ENCODE measurements at places on chromosomes 5 and 9. TPM values are rescaled to one million over a fixed set of nuclear protein-coding genes. Genes with fewer than 3 reads are reported as not detected.

DNA sequence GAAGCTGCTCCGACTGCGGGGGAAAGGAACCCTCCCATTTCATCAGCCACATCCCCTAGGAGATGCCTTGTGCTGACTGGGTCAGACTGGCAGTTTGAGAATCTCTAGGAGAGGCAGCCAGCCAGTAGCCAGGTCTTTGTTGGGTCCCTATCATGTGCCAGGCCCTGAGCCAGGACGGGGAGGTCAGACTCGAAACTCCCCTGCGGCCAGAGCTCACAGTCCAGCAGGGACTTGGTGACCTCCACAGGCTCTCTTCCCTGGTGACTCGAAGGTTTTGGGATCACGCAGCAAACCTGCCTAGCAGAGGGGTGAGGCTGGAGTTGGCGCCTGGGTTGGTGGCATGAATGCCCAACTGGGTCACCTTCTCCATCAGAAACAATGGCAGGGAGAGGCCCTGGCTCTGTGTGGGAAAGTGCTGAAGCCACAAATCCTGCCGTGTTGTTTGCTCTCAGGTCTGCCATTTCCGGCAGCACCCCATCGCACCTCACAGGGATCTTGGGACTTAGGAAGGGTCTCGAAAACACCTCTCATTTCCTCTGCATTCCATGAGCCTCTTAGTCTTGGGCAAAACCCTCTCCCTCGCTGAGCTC lies 14.4 kb upstream of the ORM1 start:
- H3K27me3 ChIP-seq = no peaks in the 10 kb centered on the region
- no peaks in the 10 kb centered on the region for H3K36me3 ChIP-seq
- H3K4me1 ChIP-seq = peaks cover 4% of the 10 kb centered on the region
- H3K4me3 ChIP-seq = no peak overlapping the region
- no peak for DNase-seq

DNA sequence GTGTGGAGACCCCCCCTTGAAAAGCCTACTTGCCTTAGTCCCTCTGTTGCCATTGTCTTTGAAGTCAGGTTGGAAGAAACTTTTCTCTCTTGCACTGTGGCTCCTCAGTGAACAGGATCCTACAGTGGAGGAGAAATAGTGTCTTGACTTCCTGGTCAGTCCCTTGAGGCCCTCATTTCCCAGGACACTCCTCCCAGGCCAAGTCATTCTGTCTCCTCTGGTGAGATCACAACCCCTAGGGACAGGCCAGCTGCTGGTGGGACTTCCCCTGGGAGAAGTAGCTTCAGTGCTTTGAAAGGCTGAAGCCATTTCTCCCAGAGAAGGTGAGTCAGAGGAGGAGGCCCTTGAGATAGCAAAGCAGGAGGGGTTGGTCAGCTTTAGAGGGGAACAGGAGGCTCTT lies 10.1 kb upstream of the GRIA1 start:
- H3K4me3 ChIP-seq = no peak overlapping the region
- no peaks in the 10 kb centered on the region for H3K4me1 ChIP-seq
- H3K36me3 ChIP-seq = no peaks in the 10 kb centered on the region

GRCh38 chr5:57903458-57903857 lies 420.8 kb upstream of the ACTBL2 start:
- H3K27ac ChIP-seq = no peak overlapping the region
- peaks cover 3% of the 10 kb centered on the region for H3K27me3 ChIP-seq
- no peak overlapping the region for H3K4me3 ChIP-seq
- no peaks in the 10 kb centered on the region for H3K36me3 ChIP-seq

DNA sequence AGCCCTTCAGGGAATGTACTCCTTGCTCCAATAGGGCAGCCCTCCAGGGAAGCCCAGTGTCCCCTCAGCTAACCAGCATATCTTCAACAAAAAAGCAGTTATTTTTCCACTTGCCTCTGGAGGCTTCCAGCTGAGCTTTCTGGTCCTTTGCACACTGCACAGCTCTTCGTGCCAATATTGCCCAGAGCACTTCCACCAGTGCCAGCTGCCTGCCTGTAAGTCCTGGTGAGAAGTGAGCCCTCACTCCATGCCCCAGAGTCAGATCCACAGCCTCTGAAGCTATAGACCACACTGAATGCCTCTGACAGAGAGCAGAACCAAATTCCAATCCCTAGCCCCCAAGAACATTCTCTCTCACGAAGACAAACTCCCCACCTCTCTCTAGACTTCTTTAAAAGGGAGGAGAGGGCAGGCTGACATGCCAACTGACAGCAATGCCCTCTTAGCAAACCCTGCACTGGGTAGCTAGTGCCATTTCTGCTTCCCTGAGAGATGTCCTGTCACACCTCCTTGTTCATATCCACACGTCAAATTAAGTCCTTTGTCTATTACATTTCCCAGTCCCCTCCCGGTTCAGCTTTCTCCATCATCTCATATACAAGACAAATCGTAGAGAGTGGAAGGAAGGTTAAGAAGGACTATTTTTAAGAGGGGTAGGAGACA lies 12.7 kb upstream of the HEXB start:
- no peak overlapping the region for H3K4me3 ChIP-seq
- no peak overlapping the region for H3K27ac ChIP-seq
- no peaks in the 10 kb centered on the region for H3K4me1 ChIP-seq

DNA sequence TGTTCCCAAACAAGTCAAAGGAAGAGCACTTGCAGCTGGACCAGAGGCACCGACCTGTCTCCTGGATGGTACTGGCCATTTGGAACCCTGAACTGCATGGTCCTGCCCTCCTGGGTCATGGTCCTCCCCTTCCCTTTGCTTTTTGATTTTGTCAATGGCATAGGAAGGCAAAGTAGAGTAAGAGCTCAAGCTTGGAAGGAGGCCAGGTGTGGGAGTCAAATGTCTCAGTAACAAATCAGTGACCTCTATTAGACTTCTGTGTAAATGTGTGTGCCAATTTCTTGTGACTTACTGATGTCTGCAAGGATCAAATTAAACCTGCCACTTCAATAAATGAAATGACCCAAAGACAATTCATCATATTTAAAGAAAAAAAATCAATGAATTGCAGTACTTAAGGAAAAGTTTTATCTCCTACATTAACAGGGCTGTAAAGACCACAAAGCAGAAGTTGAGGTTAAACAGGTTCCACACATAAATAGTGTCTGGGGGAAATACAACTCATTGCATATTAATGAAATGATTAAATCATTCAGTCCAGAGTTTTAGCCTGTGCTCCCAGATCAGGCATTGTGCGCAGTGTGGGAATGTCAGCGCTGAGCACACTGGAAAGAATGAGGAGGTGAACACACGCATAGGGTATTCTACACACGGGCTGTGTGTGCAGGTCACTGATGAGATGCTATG lies 32.7 kb downstream of the OSMR start:
- DNase-seq = no peak
- H3K27me3 ChIP-seq = peaks cover 25% of the 10 kb centered on the region
- no peaks in the 10 kb centered on the region for H3K4me1 ChIP-seq
- H3K36me3 ChIP-seq = no peaks in the 10 kb centered on the region
- no peak overlapping the region for H3K27ac ChIP-seq

DNA sequence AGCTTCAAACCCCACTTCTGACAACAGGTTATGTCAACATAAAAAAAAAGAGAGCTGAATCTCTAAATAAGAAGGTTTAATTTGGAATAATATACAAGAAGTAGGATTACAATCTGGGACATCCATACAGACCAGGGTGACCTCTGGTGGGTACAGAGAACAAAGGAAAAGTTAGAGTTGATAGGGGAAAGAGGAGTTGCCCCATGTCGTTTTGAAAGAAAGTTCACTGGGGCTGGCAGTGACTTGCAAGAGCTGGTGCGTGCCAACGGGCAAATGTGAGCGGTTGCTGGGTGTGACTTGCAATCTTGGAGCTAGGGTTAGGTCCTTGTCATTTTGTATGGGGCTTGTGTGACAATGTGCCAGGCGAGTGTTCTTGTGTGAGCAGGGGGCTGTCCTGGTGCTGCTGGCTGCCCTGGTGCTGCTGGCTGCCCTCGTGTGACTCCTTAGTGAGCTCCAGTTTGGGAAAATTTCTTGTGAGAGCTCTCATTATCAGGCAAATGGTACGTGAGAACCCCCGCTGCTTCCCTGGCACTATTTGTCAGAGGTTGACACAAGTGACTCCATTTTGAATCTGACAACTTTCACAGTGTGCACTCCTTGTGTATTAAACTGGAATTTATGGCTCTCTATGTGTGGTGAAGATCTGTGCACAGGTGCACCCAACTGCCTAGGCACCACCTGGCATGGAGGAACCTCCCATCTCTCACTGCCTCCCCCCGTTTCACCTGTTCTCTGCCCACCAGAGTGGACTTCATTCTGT lies 69.8 kb downstream of the UBE2QL1 start:
- H3K27ac ChIP-seq = no peak overlapping the region
- H3K27me3 ChIP-seq = peaks cover 2% of the 10 kb centered on the region
- no peak overlapping the region for H3K4me3 ChIP-seq
- H3K36me3 ChIP-seq = no peaks in the 10 kb centered on the region
- no peak for DNase-seq
- no peaks in the 10 kb centered on the region for H3K4me1 ChIP-seq

DNA sequence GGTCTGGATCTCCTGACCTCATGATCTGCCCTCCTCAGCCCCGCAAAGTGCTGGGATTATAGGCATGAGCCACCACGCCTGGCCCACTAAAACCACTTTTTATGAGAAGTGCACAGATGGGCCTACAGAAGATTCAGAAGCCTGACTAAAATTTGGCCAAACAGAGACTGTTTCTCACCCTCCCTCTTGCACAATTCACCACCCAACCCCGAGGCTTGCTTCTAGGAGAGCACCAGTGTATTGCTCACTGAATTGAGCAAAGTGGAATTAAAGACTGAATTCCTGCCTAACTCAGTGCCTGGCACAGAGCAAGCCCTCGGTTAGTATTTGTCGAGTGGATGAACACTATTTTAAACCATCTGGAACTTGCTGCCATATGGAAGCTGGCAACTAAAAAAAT lies 3.4 kb upstream of the DCTN4 start:
- H3K4me3 ChIP-seq = no peak overlapping the region
- no peak overlapping the region for H3K27ac ChIP-seq
- H3K4me1 ChIP-seq = peaks cover 11% of the 10 kb centered on the region
- no peak for DNase-seq

GRCh38 chr5:161944974-161945373 lies 97.1 kb downstream of the GABRA1 start:
- H3K36me3 ChIP-seq = no peaks in the 10 kb centered on the region
- no peaks in the 10 kb centered on the region for H3K27me3 ChIP-seq
- no peak overlapping the region for H3K4me3 ChIP-seq

DNA sequence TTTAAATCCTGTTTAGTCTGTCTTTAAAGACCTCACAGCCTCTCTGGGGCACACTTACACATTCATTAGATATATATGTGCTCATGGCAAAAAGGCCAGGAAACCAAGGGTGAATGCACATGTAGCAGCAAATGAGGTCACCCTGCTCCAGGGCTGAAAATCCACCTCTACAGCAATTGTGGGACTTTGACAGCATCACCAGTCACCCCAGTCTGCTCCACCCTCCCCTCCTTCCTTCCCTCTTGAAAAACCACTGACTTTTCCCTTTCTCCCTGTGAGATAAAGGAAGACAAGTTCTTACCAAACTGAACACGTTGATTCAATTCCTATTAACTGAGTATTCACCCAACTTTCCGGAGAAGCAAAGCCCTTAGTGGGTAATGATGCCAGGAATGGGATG lies 15.2 kb upstream of the SH3RF2 start:
- no peak for DNase-seq
- H3K27ac ChIP-seq = no peak overlapping the region
- no peak overlapping the region for H3K4me3 ChIP-seq
- peaks cover 5% of the 10 kb centered on the region for H3K4me1 ChIP-seq

GRCh38 chr5:618450-618849 lies 6.3 kb downstream of the CEP72 start:
- DNase-seq = no peak
- no peak overlapping the region for H3K27ac ChIP-seq
- peaks cover 25% of the 10 kb centered on the region for H3K4me1 ChIP-seq
- H3K27me3 ChIP-seq = no peaks in the 10 kb centered on the region
- peaks cover 39% of the 10 kb centered on the region for H3K36me3 ChIP-seq
- H3K4me3 ChIP-seq = no peak overlapping the region

GRCh38 chr9:106862821-106863720 lies at the start of gene ZNF462:
TSS of gene ZNF462 (plus strand) at chr9:106863166. CDS start at chr9:106923384, 60,218 bp downstream.
- H3K27me3 ChIP-seq = peaks cover 69% of the 10 kb centered on the region
- H3K36me3 ChIP-seq = peaks cover 2% of the 10 kb centered on the region
- H3K27ac ChIP-seq = no peak within 1 kb of the TSS

GRCh38 chr9:107847978-107848964 lies 358.7 kb upstream of the KLF4 start:
- H3K36me3 ChIP-seq = no peaks in the 10 kb centered on the region
- no peaks in the 10 kb centered on the region for H3K27me3 ChIP-seq
- no peak overlapping the region for H3K4me3 ChIP-seq
- no peak for DNase-seq

DNA sequence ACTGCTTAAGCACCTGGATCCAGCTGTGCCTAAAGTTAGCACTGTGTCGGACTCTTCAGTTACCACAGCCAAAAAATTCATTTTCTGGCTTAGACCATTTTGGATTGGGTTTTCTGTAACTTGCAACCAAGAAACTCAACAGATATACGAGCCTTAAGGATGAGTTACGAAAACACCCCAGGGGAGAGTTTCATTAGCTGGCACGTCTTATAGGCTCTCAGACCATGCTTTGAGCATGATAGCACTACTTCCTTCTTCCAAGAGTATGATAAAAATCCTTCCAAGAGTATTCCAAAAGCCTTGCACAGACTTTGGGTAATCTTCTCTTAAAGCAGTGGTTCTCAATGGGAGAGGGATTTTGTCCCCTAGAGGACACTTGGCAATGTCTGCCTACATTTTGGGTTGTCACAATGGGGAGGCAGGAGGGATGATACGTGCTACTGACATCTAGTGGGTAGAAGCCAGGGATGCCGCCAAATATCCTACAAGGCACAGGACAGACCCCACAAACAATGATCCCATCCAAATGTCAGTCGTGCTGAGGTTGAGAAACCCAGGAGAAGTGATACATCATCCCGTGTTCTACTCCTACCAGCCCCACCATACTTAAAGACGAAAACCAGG lies 64.8 kb downstream of the SMIM23 start:
- DNase-seq = no peak
- no peaks in the 10 kb centered on the region for H3K4me1 ChIP-seq
- H3K27me3 ChIP-seq = no peaks in the 10 kb centered on the region
- no peak overlapping the region for H3K27ac ChIP-seq
- H3K36me3 ChIP-seq = peaks cover 2% of the 10 kb centered on the region

GRCh38 chr5:173202266-173202875 lies 32.6 kb downstream of the NKX2-5 start:
- H3K27me3 ChIP-seq = peaks cover 32% of the 10 kb centered on the region
- DNase-seq = no peak
- no peak overlapping the region for H3K27ac ChIP-seq

ACOT12 gene
- total RNA-seq = not detected

SLC46A2 gene
- not detected for total RNA-seq

RGS7BP gene
- total RNA-seq = not detected

SLC36A2 gene
- total RNA-seq = not detected

ABCA1 gene
- 4.5 TPM for total RNA-seq

PSAT1 gene
- 145 TPM for total RNA-seq

FAM120AOS gene
- total RNA-seq = 43.1 TPM

SLF1 gene
- 13.3 TPM for total RNA-seq

ENTPD8 gene
- not detected for total RNA-seq

AGXT2 gene
- total RNA-seq = not detected

ISL1 gene
- total RNA-seq = not detected

ATP10B gene
- not detected for total RNA-seq

SIMC1 gene
- 24.0 TPM for total RNA-seq

MARCHF11 gene
- total RNA-seq = not detected

PHF2 gene
- total RNA-seq = 16.5 TPM

MZB1 gene
- total RNA-seq = 9.8 TPM

RMI1 gene
- total RNA-seq = 25.5 TPM
